ENCODE measurements at places on chromosomes 1 and 21. TPM values are rescaled to one million over a fixed set of nuclear protein-coding genes. Genes with fewer than 3 reads are reported as not detected.
A peak's percentile ranks its signal among the peaks of the same experiment; 100 is the strongest.

Gene DDX59
- 19.5 TPM for total RNA-seq

Gene TMEM82
- not detected for total RNA-seq

GRCh38 chr21:29654855-29655254, 284.9 kb downstream of the GRIK1 start:
- no peak overlapping the region for H3K27ac ChIP-seq
- H3K36me3 ChIP-seq: no peaks in the 10 kb centered on the region
- no peaks in the 10 kb centered on the region for H3K27me3 ChIP-seq
- no peak overlapping the region for H3K4me3 ChIP-seq

DNA sequence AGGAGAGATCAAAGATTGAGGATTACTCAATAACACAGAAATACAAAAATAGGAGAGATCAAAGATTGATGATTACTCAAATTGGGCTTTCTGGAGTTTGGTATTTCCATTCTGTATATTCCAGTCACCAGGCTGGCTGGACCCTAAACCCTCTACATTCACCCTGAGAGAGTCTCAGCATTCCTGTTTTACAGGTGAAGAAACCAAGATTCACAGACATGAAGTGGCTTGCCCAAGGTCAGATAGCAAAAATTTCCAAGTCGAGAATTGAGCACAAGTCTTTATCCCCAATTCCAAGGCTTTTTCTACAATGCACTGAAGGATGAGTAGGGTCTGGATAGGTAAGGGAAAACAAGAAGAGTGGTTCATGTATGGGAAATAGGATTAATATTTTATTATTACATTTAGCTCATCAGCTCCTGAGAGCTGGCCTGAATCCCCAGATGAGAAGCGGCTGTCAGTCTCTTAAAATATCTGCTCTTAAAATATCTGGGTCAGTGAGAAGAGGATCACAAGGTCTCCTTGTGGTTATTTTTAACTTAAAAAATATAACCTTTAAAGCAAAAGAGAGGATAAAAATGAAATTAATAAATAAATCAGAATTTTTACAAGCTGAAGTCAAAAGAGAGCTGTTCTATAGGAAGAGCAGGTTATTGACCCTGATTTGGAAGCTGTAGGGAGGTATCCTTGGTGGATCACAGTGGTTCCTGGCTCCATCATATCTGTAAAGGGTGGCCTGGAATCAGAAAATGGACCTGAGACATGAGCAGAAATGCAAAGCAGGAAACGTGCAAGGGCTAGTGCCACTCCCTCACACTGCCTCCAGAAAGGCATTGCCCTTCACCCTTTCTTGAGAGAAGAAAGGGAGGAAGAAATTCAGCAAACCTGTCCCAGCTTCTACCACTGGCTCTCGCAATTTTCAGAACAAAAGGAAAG, 29.1 kb upstream of the SEC16B start:
- H3K27me3 ChIP-seq: no peaks in the 10 kb centered on the region
- no peak overlapping the region for H3K27ac ChIP-seq
- no peak overlapping the region for H3K4me3 ChIP-seq
- peaks cover 5% of the 10 kb centered on the region for H3K4me1 ChIP-seq
- no peaks in the 10 kb centered on the region for H3K36me3 ChIP-seq

Gene INSRR
- total RNA-seq: 0.18 TPM

DNA sequence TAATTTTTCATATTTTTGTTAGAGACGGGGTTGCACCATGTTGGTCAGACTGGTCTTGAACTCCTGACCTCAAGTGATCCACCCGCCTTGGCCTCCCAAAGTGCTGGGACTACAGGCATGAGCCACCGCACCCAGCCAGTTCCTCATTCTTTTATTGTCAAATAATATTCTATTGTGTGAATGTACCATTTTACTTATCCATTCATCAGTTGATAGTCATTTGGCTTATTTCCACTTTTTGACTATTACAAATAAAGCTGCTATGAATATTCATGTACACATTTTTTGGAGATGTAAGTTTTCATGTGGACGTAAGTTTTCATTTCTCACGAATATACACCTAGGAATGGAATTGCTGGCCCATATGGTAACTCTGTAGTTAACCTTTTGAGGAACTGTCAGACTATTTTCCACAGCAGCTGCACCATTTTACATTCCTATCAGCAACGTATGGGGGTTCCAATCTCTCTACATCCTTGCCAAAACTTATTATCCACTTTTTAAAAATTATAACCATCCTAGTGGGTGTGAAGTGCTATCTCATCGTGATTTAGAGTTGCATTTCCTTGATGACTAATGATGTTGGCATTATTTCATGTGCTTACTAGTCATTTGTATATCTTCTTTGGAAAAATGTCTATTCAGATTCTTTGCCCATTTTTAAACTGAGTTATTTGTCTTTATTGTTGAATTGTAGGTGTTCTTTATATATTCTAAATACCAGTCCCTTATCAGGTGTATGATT, 12.7 kb downstream of the PACC1 start:
- DNase-seq: no peak
- no peaks in the 10 kb centered on the region for H3K4me1 ChIP-seq
- H3K36me3 ChIP-seq: peaks cover 21% of the 10 kb centered on the region

- H3K27me3 ChIP-seq: no peaks in the 10 kb centered on the region
- no peak overlapping the region for H3K4me3 ChIP-seq
- DNase-seq: peak; percentile 85
- H3K4me1 ChIP-seq: peaks cover 4% of the 10 kb centered on the region
- no peaks in the 10 kb centered on the region for H3K36me3 ChIP-seq
These were observed 210.3 kb downstream of the SETD4 start for GRCh38 chr21:35850029-35850428.

DNA sequence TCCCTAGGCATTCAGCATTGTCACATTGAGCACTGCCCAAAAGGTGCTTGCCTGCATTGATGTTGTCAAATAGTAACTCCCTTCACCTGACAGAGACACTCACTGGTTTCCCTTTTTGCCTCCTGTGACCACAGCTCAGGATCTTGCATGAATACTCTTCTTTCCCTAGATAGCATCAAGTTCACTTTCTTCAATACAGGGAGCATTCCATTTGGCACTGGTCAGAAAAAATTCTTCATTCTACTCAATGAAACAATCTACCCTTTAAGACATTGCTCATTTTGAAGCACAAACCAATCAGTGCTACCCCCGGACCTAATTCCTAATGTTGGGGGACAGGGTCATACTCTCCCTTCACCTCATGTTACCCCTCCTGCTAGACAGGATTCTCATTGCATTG, 319.0 kb upstream of the SNX7 start:
- H3K4me3 ChIP-seq: no peak overlapping the region
- DNase-seq: no peak
- H3K36me3 ChIP-seq: no peaks in the 10 kb centered on the region

DNA sequence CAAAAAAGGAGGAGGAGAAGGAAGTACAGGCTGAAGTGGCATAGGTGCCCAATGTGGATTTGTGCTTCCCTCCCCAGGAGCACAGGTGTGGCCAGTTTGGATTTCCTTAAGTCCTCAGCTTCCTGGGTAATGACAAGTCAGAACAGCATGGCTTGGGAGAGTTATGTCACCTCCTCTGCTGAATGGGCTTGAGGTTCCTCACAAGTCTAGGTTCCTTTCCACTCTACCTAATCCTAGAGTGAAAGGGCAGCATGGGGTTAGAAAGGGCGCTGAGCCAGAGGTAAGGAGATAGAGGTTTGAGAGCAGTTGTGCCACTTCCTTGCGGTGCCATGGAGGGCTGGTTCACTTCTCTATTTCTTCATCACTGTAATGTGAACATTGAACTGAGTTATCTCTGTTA, 35.5 kb upstream of the IL20 start:
- H3K27me3 ChIP-seq: peaks cover 3% of the 10 kb centered on the region
- H3K4me1 ChIP-seq: peaks cover 3% of the 10 kb centered on the region
- no peak for DNase-seq
- no peak overlapping the region for H3K4me3 ChIP-seq
- H3K27ac ChIP-seq: no peak overlapping the region

Gene LCE2A
- not detected for total RNA-seq
